ENCODE measurements at places on chromosomes 12 and 14. TPM values are rescaled to one million over a fixed set of nuclear protein-coding genes. Genes with fewer than 3 reads are reported as not detected.

The TAS2R30 gene
- total RNA-seq, result 3.6 TPM

The B4GALNT1 gene
- 1.3 TPM for total RNA-seq

The SYNDIG1L gene
- total RNA-seq, result 0.15 TPM

The ETFBKMT gene
- 3.5 TPM for total RNA-seq

The PPP1R36 gene
- total RNA-seq, result not detected

The PDE3A gene
- 2.6 TPM for total RNA-seq

The NEUROD4 gene
- total RNA-seq, result not detected

The POC1B gene
- 13.4 TPM for total RNA-seq

The RASAL1 gene
- total RNA-seq, result not detected

The LHX5 gene
- total RNA-seq, result not detected

The IFNG-AS1 gene
- not detected for total RNA-seq

The KLRB1 gene
- not detected for total RNA-seq

The NT5DC3 gene
- total RNA-seq, result 10.6 TPM

The CFAP54 gene
- 3.1 TPM for total RNA-seq

The MANSC1 gene
- 3.0 TPM for total RNA-seq

The KCNC2 gene
- not detected for total RNA-seq

The LRCOL1 gene
- not detected for total RNA-seq

The OR6C2 gene
- not detected for total RNA-seq

The RBM23 gene
- total RNA-seq, result 79.3 TPM

The CLEC7A gene
- not detected for total RNA-seq

The HOXC4 gene
- total RNA-seq, result 0.17 TPM

The GNG2 gene
- 19.5 TPM for total RNA-seq

The TMTC1 gene
- 44.1 TPM for total RNA-seq

The RD3L gene
- total RNA-seq, result not detected

The PPP1R1A gene
- total RNA-seq, result not detected

The DPY19L2 gene
- 2.3 TPM for total RNA-seq

The NUAK1 gene
- total RNA-seq, result 3.2 TPM

The SUDS3 gene
- 29.1 TPM for total RNA-seq

The TDRD9 gene
- total RNA-seq, result 0.33 TPM

The HSPB8 gene
- total RNA-seq, result 26.8 TPM

The TCL1B gene
- not detected for total RNA-seq

The SCN8A gene
- 23.3 TPM for total RNA-seq

The DLK1 gene
- total RNA-seq, result not detected

The FOXN4 gene
- not detected for total RNA-seq

Measured in smooth muscle cell of trachea (primary cell).